Psoas muscle (tissue), 8 donors: ENCODE measurements at places on chromosomes 6 and 20. TPM values are rescaled to one million over a fixed set of nuclear protein-coding genes. Genes with fewer than 3 reads are reported as not detected.

Gene TNF
- polyA plus RNA-seq: 0.09 TPM

- DNase-seq: no peak
Observed at GRCh38 chr6:104162036-104162669, 697.6 kb downstream of the HACE1 start.

Gene BPIFB1
- 0.04 TPM for polyA plus RNA-seq

Gene SLC32A1
- not detected for polyA plus RNA-seq

DNA sequence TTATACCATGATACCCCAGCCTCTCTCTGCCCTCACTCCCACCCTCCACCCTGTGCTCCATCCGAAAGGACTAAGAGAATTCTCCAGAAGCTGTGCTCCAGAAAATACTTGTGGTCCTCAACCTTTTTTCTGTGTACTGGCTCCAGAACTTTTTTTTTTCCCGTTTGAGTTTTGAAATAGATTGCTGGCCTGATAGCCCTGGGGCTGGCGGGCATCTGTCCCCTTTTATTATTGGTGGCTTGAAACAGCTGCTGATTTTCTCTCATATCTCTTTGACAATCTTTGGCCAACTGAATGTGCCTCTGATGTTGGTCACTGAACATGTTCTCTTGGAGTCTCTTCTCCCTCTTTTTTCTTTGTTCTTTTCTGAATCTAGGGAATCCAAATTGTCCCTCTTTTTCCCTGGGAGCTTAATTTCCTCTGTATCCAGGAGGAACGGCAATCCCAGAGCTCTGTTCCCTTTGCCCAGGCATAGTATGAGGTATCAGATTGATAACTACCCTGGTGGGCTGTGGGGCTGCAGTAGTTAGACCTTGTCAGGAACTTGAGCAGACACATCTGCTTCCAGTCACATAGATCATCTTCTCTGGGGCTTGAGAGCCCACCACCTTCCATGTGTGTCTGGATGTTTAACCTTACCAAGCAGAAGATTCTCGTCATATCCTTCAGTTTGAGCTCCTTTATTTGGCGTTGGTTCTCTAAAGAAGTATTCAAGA lies 1.6 kb downstream of the PPARD start:
- DNase-seq: no peak

DNA sequence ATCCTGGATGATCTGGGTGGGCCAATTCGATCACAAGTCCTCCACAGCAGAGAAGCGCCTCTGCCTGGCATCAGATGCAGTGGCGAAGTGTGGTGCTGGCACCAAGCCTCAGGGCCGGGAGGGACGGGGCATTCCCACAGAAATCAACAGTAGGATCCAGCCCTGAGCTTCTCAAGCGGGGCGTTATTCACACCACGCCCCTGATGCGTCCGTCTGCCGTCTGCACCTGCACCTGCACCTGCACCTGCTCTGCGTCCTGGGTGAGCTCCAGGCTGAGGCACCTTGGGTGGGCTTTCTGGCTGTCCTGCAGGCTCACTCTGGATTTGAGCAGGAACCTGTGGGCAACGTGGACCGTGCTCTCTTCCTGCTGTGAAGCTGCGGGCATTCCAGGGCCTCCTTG lies 13.8 kb upstream of the NTSR1 start:
- DNase-seq: no peak

DNA sequence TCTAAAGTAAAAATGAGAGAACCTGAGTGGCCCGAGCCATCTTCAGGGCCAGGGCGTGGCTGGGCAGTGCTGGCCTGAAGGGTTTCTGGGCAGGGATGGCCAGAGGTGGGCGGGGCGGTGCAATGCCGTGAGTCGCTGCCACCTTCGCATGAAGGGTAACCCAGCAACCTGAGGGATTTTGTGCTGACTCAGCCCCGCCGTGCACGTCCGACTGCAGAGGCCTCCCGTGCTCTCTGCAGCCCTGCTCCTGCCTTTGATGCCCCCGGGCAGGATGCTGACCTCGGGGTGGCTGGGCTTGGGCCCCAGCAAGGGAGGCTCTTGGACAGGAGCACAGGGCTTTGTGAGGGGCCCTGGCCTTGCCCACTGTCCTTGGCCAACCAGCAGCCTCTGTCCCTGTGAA lies 81.7 kb upstream of the GATA5 start:
- no peak for DNase-seq

DNA sequence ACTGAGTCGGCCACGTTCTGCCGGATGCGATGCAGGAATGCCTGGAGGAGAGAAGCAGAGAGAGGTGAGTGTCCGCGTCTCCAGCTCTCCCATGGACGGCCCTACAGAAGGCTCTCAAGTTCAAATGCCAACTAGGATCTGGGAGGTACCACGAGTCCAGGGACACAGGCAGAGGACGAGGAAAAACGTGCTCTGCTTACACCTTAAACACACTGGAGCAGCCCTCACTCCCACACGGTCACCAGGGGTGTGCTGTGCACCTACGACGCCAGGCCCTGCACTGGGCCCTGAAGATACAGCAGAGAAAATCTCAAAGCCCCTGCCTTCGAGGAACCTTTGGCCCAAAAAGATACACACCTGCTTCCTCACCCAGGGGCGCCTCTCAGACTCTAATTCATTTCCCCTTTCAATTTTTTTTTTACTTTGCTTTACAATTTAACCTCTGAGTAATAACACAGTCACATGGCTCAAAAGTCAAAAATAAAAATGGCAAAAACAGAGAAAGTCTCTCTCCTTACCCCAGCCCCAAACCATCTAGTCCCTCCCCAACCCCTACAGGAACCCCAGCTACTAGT lies 79.9 kb downstream of the PREX1 start:
- no peak for DNase-seq

DNA sequence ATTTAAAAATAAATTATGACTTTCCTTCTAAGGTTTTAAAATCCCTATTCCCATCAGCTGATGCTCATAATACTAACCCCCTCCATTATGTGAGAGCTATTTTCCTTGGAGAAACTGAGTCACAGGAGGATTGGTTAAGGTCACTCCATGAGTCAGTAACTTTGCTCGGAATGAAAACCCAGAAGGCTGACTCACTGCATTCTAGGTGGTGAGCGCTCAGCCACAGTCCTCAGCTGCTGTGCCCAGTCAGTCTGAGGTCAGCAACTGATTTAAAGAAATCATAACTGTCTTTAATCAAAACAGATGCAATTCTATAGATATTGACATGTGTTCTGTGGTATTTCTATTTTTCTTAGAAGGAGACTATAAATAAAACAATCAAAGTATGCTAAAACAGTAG lies 359.2 kb downstream of the GJA1 start:
- no peak for DNase-seq

Gene COL9A1
- polyA plus RNA-seq: 0.10 TPM

GRCh38 chr6:42046464-42047212 lies 3.7 kb upstream of the TAF8 start:
- DNase-seq: no peak

DNA sequence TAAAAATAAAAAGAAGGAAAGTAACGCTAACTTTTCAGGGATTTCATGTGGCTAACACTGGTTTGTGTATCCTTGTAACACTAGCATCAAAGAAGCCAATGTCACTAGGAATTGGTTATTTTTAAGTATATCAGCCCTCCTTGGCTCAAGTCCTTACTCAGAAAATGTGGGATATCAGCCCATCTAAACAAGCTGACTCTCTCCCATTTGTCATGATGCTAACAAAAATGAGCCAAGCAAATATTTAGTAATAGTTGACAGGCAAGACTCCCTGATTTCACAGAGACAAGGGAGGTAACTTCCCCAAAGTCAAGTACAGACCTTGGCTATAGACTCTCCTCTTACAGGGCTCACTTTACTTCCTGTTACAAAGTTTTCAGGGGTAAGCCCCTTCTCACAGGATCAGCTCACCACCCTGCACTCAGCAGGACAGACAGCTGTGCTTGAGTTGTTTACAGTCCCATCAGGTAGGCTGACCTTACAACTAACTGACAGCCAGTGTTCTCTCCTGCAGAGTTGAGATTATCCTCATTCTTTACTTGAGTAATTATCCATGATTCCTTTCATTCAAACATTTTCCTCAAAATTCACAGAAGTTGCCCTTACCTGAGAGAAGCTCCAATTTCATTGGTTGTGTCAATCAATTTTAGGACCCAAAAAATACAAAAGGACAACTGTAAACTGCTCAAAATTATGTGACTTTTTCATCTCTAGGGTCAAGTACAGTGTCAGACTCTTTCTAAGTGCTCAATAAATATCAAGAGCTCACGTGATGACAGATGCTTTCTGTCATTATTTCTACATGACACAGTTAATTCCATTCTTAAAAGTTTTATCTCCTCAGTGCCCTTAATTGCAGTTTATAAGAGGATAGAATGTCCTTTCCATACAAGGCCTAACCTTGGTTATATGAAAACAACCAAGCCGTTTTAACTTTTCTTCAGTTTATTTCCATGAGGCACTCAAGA lies 38.1 kb upstream of the BMP5 start:
- no peak for DNase-seq

GRCh38 chr6:156710479-156710878 lies 66.7 kb upstream of the ARID1B start:
- no peak for DNase-seq

DNA sequence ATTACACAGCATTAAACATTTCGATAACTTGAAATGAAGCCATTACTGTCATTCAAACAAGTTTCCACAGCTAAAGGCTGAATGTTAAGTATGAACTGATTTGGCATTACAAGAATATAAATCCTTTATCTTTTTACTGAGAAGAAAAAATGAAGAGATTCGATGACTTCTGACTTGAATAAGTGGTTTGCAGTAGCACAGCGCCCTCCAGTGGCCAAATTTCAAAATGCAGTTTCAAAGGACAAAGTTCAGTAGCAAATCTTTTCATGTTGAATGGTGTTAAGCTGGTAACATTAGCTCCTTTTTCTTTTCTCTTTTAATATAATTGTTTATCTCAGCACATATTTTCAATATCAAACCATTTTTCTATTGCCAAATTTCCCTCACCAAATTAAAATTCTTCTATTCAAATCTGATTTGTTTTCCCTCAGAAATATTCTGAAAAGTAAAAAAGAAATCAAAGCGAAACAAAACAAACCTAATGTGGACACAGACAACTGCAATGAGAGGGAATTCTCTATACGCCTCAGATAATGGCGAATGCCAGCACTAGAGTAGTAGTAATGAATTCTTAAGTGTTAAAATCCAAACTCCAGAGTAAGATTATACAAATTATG lies 145.7 kb downstream of the BTBD9 start:
- peak; percentile 64 for DNase-seq

- no peak for DNase-seq
Observed at GRCh38 chr6:105484238-105485161, 81.6 kb upstream of the PREP start.

Gene PRPH2
- polyA plus RNA-seq: 0.66 TPM
